ENCODE measurements at places on chromosomes 6 and 20.

DNA sequence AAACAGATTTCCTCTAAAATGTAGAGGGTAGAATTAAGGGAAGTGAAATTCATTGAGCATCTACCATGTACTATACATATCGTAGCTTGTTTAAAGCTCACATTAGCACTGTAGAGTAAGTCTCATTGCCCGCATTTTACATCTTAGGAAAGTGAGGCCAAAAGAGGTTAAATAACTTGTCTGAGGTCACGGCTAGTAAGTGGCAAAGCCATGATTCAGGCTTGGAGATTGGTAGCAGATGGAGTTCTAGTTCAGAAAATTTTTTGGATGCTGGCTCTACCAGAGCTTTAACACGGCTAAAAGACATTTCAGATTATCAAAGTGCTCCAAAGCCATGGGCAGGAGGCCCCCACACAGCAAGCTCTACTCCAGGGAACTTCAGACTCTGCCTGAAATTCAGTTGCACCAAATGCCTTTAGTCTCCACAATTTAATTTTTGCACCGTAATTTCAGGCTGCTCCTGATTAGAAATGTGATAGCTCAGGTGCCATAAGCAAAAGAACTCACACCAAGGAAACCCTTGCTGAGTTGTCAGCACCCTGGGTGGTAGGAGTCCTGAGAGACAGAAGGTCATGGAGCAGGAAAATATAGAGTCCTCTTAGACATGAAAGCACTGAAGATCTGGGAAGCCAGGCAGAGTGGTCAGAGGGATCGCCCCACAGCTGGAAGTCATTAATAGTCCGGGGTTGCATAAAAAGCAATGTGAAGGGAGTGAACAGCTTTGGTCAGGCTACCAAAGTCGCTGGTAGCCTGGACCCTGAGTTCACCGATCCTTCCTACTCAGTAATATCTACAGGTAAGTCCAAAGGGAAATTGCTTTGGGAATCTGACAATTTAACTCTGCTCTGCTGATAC is 55.2 kb upstream of the ASIP start:
- no peak for DNase-seq

DNA sequence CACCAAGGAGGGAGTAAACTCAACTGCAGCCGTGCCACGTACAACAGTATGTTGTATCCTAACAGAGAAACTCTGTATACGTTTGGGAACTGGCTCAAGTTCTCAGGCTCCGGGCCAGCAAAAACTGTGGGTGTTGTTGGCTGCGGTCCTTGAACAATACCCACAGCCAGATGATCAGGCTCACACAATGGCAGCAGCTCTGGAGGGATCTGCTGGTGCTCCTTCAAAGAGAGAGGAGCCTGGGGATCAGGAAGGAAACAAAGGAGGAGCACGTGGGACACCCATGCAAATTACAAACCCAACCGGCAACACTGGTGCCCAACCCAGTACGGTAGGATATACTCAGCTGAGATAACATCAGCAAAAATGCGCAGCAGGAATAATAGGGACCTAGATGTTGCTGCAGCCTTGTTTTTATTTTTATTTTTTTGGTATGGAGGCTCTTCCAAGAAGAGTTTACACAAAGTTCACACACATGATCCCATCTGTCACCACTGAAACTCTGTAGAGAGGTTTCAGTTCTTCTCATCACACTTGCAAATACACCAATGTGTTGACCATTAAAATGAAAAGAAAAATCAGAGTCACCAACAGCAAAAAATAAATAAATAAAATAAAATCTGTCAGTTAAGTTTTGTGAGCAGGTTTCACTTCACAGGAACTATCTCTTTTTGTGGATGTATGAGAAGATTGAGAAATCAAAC is 41.2 kb upstream of the PDE10A start:
- DNase-seq, result no peak

DNA sequence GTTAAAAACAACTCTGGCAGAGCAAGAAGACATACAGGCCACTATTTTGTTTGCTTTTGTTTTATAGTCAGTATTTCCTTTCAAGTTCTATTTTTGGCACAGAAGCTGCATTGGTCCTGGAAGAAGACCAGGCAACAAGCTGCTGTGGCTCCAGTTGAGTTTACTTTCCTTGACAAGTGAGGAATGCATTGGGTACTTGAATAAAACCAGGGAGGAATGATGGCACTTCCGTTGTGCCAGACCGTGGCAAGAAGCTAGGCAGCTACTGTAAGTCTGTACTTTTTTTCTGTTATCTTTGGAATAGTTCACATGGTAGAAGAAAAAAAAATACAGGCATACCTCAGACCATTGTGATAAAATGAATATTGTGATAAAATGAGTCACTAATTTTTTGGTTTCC is 66.3 kb downstream of the NCOA3 start:
- no peak for DNase-seq

DNA sequence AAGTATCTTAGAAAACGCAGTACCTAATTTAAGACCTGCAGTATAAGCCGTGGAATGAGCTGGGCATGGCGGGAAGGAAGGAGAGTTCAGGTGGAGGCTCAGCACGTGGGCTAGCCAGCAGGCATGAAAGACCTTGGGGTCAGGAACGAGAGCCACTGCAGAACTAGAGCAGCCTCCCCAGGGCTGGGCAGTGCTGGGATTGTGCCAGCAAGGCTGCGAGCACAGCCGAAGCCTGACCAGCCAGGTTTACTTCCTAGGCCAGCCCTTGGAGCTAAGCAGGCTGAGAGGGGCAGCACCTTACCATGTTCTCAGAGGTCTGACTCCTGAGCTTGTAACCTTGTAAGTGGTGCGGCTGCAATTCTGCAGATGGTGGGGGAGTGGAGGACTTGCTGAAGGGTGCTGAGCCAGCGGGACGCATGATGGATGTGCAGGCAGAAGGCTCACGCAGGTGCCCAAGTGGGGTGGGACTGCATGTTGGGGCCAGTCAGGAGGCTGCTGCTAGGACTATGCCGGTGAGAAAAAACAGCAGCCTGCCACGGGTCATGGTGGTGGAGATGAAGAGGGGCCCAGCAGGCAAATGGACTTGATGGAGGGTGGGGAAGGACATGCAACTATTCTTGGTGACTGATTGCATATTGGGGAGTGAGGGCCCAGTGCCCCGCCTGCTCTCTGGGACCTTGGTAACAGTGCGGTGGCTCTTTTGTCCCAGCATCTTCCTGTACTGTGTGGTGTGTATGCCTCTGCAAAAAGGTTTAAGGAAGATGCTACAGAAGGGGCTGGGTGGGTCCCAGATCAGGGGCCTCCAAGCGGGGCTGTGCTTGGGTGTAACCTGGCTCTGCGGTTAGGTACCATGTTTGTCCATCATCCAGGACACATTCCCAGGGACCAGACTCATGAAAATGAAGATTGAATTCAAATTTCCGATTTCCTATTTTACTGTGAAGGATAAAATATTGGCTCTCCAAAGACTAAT is 37.6 kb upstream of the IRF4 start:
- DNase-seq, result no peak

DNA sequence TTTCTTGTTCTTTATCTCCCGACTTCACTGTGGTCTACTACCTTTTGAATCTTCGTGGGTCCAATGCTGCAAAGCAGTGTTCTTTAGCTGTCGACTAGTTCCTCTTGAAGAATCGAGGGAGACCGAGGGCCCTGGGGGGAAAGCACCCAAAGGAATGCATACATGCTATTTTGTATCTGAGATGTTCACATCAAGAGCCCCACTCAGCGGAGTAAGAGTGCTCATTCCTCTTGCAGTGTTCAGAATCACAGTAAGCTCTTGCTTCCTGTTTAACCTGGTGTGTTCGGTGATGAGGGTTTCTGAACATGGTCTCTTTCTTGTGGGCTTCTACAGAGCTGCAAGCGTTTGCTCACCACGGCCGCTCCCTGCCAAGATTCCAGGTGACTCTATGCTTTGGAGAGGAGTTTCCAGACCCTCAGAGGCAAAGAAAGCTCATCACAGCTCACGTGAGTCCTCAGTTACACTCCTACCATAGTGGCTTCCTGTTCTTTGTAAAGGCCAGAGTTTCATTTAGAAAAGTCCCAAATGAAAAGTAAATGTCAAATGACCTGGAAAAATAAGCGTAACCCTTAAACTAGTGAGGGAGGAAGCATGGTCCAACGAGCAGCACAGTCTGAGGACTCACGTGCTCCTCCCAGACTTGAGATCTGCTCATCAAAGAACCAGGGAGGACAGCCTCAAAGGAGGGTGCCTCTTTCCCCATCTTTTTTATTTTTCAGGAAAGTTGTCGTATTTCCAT is 13.3 kb downstream of the IRF4 start:
- DNase-seq, result no peak

DNA sequence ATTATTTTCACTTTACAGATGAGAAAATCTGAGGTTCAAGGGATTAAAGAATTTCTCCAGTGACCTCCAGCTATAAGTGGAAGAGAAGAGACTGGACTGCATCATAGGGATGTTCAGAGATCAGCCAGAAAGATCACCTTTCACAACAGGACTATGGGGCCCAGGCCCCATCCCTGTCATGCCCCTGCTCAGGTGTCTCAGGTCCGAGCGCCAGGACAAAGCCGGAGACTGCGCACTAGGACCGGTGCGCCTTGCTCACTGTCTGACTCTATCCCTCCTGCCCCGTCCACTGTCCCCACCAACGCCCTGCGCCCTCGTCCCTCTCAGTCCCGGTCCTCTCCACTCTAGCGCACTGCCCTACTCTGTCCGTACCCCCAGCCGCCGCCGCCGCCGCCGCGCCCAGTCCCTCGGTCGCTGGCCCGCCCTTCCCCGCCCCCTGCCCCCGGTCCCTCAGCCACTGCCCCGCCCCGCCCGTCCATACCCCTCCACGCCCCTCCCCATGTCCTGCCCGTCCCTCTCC is 521 bp upstream of the RAD21L1 start:
- DNase-seq, result no peak

DNA sequence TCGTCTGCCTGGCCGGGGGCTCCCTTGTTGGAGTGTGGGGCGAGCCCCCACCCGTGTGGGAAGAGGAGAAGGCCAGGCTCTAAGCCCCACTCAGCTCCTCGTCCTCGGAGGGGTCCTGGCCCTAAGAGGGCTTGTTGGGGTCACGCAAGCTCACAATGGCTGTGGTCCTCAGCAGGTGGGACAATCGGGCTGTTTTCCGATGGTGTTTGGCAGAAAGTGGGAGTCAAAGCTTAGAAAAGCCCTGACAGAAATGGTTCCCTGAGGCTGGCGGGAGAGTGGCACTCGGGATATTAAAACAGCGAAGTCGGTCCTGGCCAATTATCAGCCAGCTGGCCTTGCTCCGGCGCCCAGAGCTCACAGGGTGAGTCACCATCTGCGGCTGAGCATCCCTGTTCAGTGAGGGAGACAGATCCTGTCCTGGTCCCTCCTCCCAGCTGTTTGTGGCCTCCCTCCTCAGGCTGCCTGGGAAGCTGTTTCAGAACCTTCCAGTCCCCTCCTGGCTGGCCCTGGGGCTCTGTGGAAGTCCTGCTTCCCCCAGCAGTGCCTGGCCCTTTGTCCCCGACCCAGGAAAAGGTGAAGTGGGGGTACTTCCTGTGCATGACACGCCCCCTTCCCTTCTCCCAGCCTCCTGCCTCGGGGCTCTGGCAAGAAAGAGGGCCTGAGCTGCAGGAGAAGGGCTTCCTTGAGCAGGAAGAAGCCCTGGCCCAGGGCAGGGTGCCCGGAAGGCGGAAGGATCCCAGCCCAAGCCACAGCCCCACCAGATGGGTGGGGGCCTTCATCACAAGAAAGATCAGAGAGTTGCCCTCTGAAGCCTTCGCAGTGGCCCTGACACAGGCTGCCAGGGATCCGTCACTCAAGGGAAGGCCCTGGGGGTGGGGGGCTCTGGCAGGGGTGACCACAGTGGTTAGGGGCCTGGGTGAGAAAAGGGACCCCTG is 53.6 kb upstream of the BHLHE23 start:
- DNase-seq, result no peak
